ENCODE measurements at places on chromosomes 6 and 20. TPM values are rescaled to one million over a fixed set of nuclear protein-coding genes. Genes with fewer than 3 reads are reported as not detected.

The SYNDIG1 gene
- not detected for total RNA-seq

The GPR6 gene
- not detected for total RNA-seq

GRCh38 chr20:37539424-37539823 is 11.7 kb upstream of the BLCAP start:
- peaks cover 71% of the 10 kb centered on the region for H3K4me1 ChIP-seq
- H3K27ac ChIP-seq: no peak overlapping the region
- no peaks in the 10 kb centered on the region for H3K27me3 ChIP-seq

DNA sequence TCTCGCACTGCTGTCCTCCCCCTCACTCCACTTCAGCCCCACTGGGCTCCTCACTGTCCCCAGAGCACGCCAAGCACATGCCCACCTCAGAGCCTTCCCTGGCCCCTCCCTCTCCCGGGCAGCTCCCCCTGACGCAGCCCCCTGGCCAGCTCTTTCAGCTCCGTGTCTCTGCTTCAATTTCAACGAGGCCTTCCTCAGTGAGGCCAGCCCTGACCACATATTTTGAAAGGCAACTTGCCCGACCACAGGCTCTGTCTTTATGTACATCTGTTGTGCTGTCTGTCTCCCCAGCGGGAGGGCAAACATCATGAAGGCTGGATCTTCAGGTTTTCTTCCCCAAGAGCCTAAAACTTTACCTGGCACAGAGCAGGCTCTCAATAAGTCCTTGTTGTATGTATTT is 44.6 kb downstream of the JPH2 start:
- no peak for DNase-seq
- H3K4me1 ChIP-seq: peaks cover 14% of the 10 kb centered on the region
- H3K36me3 ChIP-seq: no peaks in the 10 kb centered on the region
- no peak overlapping the region for H3K4me3 ChIP-seq
- no peak overlapping the region for H3K27ac ChIP-seq

The PTCRA gene
- total RNA-seq: not detected

Measured in HepG2 (cell line).